ENCODE measurements at places on chromosomes 6 and 20.
A peak's percentile ranks its signal among the peaks of the same experiment; 100 is the strongest.

- no peak for DNase-seq
These were observed 830.9 kb upstream of the GJE1 start for GRCh38 chr6:141301779-141302178.

- DNase-seq: no peak
These were observed 95.5 kb downstream of the THBS2 start for GRCh38 chr6:169158174-169158573.

GRCh38 chr6:23370051-23370450, 756.0 kb upstream of the NRSN1 start:
- DNase-seq: no peak

DNA sequence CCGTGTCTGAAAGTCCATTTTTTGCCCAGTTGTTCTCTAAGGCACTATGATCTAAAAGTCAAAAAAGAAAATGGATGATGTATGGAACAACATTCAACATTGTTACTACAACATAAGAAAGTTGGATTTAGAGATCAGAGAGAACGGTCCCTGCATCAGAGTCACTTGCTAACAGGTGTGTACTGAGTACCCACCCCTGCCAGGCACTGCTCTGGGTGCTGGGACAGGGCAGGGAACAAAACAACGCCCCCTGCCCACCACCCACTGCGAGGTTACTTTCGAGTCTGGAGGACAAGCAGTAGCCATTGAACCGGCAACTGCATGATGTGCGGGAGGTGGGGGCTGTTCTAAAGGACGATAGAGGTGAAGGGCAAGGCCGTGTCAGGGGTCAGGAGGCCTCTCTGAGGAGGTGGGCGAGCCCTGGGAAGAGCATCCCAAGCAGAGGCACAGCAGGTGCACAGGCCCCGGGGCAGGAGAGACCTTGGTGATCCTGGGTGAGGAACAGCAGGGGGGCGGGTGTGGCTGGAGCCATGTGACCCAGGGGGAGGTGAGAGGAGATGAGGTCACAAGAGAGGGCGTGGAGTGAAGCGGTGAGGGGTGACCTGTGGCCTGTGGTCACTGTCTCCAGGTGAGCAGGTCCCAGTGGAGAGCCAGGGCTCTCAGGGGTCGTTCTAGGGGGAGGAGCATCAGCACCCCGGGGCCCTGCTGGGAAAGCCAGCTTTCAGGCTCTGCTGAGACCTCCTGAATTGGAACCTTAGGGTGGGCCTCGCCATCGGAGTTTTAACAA, 197.5 kb upstream of the SULF2 start:
- DNase-seq: peak; percentile 19

DNA sequence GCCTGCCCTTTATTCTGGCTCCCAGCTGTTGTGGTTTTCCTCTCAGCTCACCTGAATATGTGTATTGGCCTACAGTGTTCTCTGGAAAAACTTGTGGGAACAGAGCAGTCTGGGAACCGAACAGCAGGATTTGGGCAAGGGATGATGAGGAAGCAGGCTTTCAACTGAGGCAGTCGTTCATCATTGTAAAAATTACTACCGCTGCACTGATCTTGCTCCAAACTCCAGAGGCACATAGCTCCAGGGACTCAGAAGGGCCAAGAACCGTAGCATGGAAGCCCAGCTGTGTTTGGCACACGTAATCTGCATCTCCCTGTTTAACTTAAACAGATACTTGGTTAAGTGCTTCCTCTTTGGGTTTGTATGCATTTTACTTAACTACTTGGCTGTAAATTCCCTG, 48.3 kb upstream of the EEF1A1 start:
- DNase-seq: no peak

DNA sequence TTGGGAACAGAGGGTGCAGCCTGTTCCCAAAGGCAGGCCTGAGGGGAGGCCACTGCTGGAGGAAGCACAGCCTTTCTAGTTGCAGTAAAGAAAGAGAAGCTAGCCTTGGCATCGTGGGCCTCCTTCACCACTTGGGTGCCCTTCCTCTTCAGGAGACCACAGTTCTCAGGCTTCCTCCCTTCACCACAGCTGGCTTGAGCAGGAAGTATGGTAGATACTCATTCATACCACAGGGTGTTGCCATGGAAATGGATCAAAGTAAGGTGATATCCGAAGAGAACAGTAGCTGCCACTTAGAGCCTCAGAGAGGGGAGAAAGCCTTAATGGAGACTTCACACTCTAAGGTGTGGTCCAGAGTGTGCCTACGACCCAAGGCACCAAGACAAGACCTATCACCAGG, 120.4 kb upstream of the RIPOR2 start:
- no peak for DNase-seq

DNA sequence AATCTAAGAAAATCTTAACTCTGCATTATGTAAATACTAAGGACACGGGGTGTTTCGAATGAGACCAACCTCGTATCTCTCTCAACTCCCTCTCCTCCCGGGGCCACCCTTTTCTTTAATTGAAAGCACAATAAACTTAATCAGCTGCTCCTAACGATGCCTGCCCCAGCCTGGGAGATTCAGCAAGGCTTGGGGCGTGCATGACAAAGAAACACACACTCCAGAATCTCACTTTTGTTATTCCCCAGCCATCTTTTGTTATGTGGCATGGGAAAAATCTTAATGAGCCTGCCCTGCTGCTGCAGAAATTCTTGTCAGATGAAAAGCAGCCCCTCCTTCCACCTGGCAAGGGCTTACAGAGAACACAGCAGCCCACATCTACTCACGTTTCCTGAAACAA, 117.4 kb downstream of the TTLL2 start:
- DNase-seq: no peak

DNA sequence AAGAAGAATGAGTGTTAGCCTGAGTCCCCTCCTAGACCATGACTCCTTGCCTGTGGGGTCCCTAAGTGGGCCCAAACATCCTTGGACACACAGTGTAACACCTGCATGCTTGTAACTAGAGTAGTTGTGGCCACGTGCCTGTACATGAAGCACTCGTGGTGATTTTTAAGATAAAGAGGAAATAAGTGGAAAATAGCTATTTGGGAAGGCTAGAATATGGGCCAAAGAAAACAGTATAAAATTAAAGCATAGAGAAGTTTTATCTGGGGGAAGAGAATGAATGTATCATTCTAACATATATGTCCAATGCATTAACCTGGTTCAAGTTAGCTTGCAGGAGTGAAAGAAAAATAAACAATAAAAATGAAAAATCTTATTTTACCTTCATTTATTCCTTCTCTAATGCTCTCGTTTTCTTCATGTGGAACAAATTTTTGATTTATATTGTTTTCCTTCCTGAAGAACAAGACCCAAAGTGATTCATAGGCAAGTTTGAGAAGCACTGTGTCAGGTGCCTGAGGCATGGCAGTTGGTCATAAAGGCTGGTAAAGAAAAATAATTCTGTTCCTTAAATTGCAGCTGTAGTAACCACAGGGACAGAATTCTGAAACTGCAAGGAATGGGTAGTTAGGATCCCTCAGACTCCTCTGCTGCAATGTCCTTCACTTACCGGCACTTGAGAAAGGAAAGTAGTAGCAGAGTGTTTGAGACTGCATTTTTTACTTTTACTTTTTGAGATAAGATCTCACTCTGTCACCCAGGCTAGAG, 8.5 kb upstream of the CST3 start:
- no peak for DNase-seq

GRCh38 chr6:167574431-167575151, 249.7 kb downstream of the TTLL2 start:
- no peak for DNase-seq

DNA sequence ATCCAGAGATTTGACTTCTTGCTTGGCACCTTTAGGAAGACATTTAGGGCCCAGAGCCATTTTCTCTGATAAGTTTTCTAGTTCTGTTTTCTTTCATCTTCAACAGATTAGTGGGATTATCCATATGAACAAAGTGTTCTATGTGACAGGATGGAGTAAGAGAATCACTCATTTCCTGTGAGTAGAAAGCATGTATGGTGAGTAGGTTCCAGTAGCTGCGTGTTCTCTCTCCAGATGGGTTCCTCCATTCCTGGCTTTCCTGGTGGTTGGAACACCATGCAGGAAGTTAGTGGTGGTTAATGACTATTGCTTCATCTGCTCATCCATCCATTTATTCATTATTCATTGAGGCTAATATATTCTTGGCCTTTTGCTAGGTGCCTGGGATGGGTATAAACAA, 54.0 kb downstream of the EFCAB8 start:
- DNase-seq: no peak

DNA sequence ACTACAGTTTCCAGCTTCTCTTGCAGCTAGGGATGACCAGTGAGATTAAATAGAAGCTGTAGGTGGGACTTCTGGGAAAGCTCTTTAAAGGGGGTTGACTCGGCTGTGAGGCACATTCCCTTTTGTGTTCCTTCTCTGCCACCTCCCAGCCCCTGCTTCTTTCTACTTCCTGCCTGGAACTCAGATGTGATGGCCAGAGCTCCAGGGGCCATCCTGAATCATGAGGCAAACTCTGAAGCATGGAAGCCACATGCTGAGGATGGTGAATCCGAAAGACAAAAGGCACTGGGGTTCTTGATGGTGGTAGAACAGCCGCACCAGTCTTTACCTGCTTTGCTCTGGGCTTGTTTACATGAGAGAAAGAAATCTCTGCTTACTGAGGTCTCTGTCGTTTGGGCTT, 9.1 kb downstream of the CEBPB start:
- DNase-seq: no peak

DNA sequence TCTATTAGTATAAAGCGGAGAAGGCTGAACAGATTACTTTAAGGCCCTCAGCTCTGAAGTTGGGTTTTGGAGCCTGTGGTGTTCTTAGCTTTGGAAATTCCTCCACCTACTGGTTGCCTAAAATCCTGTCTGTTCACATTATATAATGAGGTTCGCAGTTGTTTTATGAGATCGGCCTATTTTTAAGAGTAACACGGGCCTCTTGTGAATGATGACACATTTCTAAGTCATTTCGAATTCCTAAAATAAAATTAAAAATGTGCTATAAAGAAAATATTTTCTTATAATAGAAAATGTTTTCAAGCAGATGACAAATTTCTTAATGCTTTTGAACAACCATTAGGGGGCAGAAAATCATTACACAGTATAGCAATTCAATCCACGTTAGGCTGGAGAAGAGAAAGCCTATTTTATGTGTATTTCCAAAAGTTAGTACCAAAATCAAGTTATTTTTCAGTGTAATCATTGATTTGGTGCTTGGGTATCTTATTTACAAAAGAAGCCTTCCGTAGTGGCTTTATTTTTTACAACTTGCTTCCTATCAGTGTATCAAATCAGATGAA, 15.8 kb upstream of the FAM8A1 start:
- peak; percentile 68 for DNase-seq

GRCh38 chr6:144661116-144661806, 376.1 kb downstream of the UTRN start:
- peak; percentile 21 for DNase-seq

DNA sequence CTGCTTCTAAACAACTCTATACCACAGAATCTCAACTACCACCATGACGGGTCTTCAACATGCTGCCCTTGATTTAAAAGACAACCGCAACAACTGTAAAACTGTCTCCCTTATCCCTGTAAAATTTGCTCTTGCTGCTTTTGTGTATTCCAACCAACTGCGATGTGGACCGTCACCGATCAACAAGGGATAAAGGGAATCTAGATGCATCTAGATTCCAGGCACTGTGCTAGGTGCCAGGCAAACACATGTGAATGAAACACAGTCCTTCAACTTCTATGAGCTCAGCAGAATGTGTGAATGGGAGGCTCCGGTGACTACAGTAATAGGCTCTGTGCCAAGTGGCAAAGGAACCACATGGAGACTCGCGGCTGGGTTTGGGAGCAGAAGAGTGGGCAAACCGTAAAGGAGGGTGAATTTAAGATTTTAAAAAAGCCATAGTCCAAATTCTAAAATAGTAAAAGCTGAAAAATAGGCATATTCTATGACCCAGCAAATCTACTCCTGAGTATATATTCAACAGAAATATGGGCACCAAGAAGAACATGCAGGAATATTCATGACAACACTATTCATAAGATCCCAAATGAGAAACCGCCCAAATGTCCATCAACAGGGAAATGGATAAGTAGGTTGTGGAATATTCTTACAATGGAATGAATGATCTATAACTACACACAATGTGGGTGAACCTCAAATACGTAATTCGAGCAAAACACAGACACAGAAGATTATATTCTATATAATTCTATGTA, 3.7 kb upstream of the PRND start:
- DNase-seq: no peak

DNA sequence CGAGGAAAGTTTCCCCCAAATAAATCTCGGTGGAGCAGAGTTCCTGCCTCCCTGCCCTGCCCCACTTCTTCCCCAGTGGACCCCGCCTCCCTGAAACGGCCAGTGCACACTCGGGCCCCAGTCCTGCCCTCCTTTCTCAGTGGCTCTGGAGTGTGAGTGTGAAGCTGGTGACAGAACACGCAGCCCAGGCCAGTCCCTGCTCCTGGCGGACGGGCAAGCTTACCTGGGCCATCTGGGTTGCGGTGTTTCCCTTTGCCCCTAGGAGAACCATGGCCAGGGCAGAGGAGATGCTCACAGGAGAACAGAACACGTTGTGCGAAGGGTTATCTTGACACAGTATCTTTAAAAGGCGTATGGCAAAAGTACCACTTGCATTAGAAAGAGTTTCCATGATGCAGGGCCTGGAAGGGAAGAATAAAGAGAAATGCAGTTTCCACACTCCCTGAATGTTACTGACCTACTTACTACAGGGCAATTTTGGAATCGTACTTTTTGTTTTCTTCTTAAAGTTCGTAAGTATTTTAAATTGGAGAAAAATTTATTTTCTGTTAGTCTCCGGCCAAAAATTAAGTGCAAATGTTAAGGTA, 2.8 kb downstream of the SERPINB9 start:
- no peak for DNase-seq

DNA sequence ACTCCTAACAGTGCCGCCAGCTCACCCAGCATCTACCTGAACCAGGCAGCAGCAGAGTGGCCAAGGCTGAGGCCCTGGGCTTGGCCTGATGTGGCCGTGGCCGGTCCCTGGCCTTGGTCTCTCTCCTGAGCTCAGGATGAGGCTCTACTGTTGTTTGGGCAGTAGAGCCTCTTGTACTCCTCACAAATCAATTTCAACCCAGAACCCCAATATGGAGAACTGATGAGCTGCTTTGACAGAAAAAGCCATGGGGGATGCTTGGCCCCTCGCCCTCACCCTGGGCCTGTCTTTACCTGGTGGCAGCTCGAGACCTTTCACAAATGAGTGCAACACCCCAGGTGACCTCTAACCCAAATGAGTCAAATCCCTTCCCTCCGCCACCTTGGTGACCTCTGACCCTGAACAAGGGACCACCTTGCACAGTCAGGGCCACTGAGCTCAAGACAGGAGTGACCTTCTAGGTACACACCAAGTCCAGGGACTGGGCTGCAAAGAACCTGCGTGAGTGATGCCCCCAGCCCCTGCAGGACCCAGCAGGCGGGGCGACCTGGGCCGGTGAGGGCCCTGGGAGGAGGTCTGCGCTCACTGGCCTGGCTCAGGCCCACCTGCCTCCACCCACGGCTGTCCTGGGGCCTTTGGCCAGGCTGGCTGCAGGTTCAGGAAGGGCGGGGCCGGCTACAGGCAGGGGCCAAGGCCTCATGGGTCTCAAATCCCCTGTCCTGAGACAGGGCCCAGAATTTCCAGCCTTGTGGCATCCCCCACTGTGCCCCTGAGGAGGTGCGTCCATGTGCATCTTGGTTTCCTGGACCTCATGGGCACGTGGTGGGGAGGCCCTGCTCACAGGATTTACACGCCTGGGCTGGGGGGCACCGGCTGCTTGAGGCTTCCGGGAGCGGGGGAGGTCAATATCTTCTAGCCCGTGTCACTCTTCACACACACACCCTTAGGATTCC, 30.2 kb downstream of the PSMG4 start:
- DNase-seq: no peak

GRCh38 chr6:113645986-113646385, 211.2 kb upstream of the MARCKS start:
- no peak for DNase-seq

All from A172 (cell line).